Activated T-cell treated with anti-CD3 and anti-CD28 coated beads, Interleukin-2, amount 50 U/mL, for 4 hours (primary cell): ENCODE measurements at places on chromosomes 1 and 21.

- no peak for DNase-seq
These were observed 7.0 kb downstream of the DSTYK start for GRCh38 chr1:205204552-205204951.

GRCh38 chr1:233944601-233945000, 40.1 kb downstream of the SLC35F3 start:
- DNase-seq = no peak

- no peak for DNase-seq
These were observed 78.4 kb upstream of the CTTNBP2NL start for GRCh38 chr1:112317611-112318062.

- DNase-seq = no peak
These were observed 1.9 kb downstream of the TFF1 start for GRCh38 chr21:42364304-42364865.

DNA sequence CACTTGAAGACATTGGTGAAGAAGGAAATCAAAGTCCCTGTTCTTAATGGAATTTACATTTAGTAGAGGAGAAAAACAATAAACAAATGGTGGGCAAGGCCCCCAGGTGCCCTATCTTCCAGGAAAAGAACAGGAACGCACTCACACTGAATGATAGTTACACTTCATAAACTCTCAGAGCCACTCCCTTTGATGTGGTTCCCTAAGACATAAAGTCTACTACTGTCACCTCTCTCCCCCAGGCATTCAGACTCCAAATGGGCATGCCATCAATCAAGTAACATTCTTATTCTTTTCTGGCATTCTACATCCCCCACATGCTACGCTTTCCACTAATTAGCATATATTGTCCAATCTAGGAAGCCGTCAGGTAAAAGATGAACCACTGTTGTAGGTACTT, 36.6 kb upstream of the PIGC start:
- no peak for DNase-seq
